ENCODE measurements at places on chromosomes 5 and 9.

DNA sequence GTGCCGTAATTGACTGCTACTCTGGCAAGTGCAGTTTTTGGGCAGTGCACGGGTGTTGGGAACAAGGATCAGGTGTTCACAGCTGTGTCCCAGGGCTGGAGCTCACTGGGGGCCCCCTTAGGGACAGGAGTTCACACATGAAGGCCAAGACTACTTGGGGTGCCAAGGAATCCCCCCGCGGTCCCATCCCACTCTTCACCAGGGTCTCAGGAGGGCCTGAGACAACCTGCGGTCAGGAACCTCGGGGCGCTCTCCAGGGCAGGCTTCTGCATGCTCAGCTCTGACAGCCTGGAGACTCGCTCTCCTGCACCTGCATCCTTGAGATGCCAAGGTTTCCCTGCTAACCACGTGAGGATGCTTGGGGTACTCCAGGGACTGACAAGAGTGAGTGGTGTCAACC, 2.3 kb upstream of the MAN1B1 start:
- DNase-seq: no peak

GRCh38 chr9:87346061-87346665, 151.5 kb upstream of the DAPK1 start:
- DNase-seq: no peak

GRCh38 chr9:82539856-82540579, 522.9 kb downstream of the RASEF start:
- DNase-seq: no peak

DNA sequence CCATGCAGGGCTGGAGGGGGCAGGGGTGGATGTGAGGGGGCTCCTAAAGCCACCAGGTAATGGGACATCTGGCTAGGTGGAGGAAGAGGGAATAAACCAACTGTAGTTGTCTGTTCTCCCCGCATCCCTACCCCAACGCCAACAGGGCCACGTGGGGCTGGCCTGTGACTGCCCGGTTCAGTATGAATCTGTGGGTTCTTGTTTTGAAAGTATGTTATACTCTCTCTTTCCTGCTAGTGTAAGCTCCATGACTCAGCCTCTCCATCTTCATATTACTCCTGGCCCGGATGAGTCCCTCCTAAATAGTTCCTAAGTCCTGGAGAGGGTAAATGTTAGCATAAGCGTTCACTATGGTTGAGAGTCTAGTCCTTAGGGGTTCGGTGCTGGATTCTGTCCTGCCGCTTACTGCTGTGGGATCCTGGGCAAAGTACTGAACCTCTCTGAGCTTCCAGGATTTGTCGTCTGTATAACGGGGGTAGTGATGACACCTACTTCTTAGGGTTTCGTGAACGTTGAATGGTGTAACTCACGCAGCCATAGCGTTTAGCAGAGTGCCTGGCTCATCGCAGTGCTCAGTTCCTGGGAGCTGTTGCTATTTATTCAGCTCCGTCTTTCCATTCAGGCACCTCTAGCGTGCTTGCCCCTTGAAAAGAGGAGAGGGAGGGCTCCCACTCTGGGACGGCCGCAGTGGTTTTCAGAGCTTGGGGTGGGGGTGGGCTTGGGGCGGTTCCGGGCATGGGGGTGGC, 28.8 kb downstream of the LHX2 start:
- no peak for DNase-seq

GRCh38 chr9:36791222-36791950, 218.7 kb downstream of the MELK start:
- no peak for DNase-seq

DNA sequence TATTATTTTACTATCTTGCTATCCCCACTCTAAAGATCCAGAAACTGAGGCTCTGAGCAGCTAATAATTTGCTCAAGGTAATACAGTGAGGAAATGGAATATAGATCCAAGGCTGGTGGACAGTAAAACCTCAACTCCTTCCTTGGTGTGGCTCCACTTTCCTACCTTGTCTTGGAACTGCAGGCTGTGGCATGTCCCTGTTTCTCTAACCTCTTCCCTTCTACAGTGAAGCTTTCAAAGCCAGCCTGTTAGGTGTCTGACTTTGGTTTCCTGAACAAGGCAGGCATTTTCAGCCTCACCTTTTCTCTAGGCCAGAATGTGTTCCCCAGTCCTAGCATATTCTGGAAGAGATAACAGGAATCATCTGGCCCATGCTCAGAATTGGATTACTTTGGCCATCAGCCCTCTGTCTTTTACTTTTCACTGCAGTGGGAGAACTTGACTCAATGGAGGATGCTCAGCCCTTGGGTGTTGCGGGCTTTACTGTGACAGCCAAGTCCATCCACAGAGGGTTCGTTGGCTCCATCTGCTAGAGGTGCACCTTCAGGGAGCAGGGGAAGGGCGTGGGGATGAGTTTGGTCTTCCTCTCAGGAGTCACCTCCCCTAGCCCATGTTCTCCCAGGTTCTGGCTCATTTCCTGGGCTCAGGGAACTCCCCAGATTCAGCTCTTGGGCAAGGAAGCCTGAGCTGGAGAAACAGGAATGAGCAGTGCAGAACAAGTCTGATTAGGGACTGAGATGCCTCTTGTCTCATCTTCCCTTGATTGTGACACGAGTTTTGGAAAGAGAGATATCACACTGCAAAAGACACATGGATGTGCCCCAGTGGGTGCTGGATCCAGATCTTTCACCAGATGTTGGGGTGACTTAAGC, 1.1 kb downstream of the NIPAL4 start:
- DNase-seq: no peak

DNA sequence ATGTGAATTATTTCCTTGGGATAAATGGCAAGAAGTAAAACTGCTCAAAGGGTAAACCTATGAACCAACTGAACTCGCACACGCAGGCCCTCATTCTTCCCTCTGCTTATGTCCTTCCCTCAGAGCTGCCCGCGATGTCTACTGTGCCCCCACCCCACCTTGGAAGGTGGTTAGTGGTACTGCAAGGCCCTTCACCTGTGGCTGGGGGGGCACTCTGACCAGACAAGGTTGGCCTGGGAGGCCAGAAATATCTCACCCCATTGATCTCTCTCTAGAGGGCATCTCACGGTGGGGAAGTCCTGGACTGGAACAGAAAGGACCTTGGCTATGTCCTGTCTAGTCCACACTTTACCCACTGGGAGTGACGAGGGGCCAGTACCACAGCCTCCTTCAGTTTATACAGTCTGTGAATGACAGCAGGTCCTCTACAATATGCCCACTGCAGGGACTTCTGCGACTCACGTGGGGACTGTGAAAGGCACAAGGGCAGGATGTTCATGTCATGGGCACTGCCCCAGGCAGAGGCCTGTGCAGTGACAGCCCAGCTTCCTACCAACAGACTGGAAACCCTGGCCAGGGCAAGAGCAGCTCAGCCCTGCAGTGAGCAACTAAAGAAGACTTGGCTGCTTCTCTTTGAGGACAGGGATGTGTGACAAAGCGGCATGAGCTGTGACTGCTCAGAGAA, 56.8 kb upstream of the SYNPO start:
- DNase-seq: no peak

DNA sequence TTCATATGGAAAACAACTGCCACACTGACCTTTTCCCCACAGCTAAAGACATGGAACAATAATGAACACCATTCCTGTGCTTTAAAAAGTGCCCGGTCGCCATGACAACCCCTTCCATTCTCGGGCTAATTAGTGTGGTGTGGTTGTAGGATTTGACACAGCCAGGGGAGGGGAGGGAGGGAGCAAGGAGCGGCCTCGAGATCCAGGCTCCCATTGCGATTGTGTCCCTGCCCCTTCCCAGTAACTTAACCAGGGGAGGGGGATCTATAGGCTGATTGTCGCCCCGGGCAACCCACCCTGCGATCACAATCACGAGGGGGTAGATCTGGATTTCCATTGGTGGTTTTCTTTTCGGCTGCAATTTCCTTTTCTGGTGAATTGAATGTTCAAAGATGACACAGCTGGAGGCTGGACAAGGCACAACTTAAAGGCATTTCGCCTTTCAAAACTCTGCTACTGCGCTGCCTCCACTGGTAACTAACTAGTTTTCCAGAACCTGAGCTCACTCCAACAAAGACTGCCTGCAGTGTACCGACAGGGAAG, 96.7 kb upstream of the RETREG1 start:
- DNase-seq: no peak

DNA sequence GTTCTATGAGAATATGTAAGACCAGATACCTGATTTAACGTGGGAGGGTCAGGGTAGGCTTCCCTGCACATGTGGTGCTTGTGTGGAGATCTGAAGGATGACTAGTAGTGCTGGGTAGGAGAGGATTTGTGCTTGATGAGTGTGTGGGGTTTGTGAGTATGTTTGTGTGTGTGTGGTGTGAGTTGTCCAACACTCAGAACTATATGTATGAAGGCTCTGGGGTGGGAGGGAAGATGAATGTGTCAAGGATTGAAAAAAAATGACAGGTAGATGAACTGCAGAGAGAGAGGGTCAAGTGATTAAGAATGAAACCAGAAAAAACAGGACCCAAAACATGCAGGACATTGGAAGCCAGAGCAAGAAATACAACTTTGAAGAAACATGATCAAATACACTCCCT, 154.6 kb upstream of the NR3C1 start:
- no peak for DNase-seq

DNA sequence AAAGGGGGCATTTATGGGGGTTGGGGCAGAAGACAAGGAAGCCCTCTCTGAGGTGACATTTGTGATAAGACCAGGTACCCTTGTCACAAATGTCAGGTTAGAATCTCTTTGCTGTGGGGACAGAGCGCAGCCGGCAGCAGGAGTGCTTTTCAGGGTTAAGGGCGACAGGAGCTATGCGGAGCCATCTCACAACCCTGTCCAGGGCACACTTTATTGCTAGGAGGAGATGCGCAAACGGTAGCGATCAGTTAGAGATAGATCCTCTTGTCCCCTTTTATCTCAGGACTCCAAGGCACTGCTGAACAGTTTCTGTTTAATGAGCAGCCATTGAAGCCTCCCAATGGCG, 438 bp upstream of the LAMC3 start:
- DNase-seq: no peak

GRCh38 chr5:100584889-100585288, 49.7 kb downstream of the FAM174A start:
- DNase-seq: no peak

GRCh38 chr9:29613773-29614172, 2040.5 kb upstream of the C9orf72 start:
- DNase-seq: no peak

DNA sequence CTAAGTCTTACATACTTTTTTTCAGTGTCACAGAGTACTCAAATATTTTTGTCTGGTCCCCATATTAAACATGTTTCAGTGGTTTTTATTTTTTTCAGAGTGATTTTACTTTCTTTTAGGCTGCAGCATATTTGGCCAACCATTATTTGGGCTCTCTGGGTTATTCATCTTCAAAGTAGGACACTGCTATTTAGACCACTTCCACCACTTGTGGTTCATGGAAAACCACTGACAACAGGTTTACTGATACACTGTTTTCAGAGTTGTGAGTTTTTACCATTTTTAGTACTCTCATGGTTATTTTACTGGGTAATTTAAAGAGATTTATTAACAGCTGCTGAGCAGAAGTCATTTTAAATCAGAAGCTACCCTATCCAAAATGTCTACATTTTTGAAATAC, 437.6 kb downstream of the KIAA0825 start:
- DNase-seq: no peak

- no peak for DNase-seq
These were observed 254.5 kb downstream of the TLR4 start for GRCh38 chr9:117958726-117959125.

DNA sequence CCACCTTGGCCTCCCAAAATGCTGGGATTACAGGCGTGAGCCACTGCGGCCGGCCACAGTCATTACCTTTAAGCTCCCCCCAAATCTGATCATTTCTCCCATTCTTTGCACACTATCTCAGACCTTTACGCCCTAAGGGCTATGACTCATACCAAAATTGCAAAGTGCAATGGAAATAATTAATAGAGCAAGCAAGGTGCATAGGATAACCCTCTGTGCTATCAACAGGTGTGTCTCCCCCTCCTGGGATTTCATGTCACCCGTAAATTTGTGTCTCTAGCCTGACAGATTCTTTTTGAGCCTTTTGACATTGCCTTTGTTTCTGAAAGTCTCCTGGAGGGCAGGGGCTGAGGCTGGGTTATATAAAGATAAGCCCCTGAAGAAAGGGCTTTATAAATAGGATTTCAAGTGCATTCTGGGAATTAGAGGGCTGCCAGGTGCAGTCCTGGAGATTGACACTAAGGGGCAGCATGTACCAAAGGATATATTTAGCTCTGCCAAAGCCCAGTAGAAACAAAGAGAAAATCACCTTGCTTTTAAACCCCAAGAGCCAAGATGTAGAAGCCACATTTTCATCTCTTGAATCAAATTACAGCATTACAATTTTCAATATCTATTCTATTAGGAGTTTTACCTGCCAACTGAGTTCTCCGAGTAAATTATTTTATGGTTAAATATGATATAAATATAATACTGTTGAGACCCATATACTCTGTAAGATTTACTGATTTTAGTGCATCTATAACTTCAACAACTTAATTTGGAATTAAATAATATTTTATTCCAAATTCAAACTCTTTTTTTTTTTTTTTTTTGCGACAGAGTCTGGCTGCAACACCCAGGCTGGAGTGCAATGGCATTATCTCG, 18.2 kb downstream of the S100Z start:
- DNase-seq: no peak

DNA sequence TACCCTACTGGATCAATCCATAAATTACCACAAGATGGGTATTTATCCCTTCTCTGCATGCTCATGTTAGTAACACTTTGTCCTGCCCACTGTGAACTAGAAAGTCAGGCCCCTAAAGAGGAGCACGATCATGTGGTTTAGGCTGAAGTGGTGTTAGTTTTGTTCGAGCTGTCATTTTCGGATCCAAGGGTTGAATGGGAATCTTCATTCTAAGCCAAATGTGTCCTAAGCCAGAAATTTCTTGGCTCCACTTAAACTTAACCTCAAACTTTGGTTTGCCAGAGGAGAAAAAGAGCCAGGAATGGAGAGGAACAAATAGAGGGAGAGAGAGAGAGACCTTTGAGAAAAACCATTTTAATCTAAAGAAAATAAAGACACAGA, 837.7 kb upstream of the ZNF608 start:
- DNase-seq: no peak

DNA sequence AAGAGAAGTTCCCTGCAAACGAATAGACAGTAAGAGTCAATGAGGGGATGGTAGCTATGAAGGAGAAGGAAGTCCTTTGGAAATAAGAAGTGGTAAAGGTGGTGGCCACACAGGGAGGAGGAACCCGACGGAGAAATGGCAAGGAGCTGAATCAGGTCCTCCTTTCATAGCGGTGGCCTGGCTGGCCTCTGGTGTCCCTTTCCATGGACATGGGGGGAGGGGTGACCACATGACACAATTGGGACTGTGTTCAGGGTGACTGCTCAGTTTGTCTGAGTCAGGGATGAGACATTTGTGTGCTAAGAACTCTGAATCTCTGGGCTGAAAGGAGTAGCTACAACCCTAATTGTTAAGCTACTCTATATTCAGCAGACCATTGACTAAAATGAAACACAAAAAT, 28.7 kb upstream of the TIMD4 start:
- no peak for DNase-seq

DNA sequence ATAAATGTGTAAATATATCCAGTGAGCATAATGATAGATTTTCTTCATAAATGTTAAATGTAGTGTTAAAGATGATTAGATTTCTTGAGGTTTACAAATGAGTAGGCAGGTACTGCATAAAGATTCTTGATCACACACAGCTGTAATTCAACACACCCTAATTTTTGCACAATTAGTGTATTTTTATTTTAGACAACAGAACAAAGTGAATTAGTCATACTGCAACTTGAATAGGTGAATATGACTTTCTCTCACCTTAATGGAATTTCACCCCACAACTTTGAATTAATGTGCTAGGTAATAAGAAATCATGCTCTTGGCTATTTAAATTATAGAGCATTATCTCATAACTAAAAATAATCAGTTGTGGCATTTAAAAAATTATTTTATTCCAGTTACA, 795.7 kb upstream of the ACO1 start:
- DNase-seq: no peak
